Erythroblast (primary cell): ENCODE measurements at places on chromosomes 13 and 19.

DNA sequence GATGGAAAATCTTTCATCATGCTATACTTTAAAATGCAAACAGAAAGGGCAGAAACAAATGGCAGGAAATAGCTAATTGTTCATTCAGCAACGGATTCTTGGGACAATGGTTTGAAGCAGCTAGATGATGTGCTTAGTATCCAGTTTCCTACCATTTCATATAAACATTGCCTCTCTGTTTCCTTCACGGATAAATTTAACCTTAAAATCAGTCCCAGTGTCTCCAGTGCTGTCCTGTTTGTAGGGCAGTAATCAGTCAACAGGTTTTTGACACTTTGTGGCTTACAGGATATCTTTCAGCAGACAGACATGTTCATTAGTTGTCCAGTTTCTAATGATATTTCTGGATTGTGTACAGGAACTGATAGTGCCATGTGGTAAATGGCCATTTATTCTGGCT, 24.7 kb upstream of the RB1 start:
- no peak for DNase-seq

- DNase-seq, result no peak
These were observed 28.2 kb downstream of the UNC13A start for GRCh38 chr19:17659996-17660395.

- no peak for DNase-seq
These were observed 17.1 kb downstream of the ARL11 start for GRCh38 chr13:49645451-49645850.

DNA sequence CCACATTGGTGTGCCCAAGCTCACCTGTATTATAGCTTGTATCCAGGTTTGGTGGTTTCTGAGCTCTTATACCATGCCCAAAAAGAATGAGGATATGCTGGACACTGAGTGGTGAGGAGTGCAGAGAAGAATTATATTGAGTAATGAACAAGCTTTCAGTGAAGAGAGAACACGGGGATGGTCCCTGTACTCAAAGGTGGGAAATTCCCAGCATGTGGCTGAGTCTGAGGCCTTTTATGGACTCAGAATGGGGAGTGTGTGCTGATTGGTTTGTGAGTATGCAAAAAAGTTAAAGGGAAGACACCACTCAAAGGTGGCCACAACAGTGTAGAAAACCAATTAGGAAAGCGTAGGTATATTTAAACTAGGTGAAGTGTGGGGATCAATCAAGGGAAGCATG, 191.2 kb upstream of the SLITRK6 start:
- no peak for DNase-seq

GRCh38 chr13:42328672-42329071, 56.7 kb downstream of the AKAP11 start:
- DNase-seq, result no peak

DNA sequence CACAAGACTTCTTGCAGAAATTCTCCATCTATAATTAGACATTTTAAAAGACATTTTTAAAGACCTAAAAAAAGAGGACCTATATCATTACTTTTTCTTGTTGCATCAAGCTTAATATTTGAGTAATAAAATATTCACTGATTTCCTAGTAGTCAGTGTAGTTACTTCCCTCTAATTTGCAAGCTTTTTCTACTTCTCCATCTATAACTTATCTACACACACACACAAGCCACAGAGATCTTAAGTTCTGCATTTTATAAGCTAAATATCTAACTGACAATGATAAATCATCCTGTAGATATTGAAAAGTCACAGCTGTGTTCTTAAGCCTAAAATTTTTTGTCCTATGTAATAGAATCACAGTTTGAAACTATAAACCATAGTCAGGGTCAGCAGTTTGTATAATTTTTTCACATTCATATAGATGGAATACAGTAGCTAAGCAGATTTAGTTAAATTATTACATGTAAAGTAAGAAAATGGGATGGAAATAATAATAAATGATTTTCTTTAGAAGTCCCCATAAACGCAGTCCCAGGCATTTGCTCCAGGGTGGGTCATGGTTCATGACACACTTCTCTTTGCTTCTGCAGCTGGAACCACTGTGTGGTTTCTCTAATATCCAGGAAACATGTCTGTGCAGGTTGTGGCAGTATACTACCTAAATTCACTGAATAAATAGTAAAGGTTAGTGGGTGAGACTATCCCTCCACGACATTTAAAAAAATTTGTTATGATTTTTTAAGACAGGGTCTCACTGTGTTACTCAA, 60.2 kb downstream of the ESD start:
- no peak for DNase-seq

DNA sequence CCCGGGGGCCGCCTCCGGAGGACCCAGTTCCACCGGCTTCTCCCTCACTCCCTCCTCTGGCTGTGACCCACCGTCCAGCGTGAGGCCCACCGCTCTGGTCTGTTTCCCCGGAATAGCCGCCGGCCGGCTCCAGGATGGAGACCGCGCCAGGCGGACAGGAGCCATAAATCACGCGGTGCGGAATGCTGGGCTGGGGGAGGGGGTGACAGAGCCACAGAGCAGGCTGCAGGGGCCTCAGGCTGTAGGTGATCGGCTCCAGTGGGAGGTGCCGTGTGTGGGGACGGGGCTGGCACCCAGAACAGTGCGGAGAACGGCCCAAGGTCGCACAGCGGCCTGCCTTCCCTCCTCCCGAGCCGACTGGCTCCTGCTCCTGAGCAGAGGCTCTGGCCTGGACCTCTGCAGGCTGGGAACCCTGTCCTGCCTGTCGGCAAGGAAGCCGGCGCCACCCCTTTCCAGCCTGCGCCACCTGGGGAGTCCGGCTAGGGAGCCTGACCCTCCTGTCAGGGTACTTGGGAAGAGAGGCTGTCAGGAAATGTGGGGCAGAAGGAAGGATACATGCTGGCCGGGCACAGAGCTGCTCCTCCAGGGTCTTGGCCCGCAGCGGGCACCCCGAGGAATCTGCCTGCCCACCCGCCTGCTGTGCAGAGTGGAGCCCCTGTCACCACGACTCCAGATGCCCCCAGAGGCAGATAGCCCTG, 8.3 kb downstream of the PIAS4 start:
- DNase-seq, result no peak
